ENCODE measurements at places on chromosomes 6 and 20.

GRCh38 chr6:133242637-133243585, 1.8 kb downstream of the EYA4 start:
- DNase-seq, result no peak

DNA sequence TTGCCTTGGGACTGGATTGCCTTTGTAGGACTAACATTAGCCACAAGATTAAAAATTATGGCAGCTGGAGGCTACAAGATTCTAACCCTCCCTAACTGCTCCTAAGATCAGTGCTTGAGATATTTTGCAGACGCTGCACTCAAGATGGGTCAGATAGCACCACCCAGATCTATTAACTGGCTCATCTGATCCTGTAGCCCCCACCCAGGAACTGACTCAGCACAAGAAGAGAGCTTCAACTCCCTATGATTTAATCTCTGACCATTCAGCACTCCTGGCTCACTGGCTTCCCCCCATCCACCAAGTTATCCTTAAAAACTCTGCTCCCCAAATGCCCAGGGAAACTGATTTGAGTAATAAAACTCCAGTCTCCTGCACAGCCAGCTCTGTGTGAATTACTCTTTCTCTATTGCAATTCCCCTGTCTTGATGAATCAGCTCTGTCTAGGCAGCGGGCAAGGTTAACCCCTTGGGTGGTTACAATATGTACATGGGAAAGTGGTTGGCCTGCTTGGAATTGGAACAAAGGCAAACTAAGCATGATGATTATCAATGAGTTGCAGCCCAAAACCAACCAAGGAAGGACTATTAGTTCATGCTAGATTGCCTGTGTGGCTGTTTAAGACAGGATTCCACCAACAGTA, 111.3 kb downstream of the OR2B2 start:
- no peak for DNase-seq

DNA sequence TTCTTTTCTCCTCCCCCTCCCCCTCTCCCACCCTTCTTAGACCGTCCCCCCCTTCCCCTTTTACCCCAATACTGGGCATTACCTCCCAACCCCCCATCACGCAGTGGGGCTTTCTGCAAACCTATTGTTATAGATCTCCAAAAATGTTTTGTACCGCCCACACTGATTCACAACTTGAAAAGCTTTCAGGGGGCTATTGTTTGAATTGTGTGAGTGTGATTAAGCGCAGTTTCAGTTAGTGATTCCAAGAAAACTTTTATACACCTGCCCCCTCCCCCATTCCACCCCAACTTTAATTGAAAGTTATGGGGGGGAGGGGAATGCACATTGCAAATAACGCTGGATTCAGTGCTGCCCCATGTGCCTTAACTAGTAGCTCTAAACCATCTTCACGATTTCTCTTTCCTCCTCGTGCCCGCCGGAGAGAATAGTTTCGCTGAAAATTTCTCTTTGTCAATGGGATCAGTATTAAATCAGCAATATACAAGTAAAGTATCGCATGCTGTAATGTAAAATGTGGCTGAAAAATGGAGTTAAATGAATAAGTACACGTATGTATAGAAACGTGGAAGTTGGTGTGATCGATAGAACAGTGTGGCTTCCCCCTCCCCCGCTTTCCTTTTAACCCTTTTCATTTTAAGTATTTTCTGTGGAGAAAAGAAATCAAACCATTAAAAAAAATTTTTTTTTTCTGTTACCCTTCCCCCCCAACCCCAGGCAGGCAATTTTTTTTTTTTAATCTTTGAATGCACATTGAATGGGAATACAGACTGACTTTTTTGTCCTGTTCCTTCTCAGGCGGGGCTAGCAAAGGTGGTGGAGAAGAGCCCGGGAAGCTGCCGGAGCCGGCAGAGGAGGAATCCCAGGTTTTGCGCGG, 632 bp downstream of the LIN28B start:
- DNase-seq, result no peak

DNA sequence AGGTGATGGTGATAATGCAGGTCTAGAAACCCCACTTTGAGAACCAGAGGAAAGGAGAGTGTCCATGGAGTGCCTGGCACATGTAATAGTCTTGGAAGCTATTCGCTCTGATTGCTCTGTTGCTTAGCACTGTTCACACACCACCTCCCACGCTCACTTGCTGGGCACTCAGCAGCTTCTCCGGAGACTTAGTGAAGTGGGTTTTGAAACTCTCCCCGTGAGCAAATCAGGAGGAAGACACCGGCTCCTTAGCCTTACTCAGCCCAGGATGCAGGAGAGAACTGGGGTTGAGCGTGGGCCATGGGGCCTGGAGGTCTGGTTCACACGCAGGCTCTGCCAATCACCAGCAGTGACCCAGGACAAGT, 22.2 kb downstream of the BMP7 start:
- DNase-seq, result no peak

GRCh38 chr20:50126662-50127061, 13.7 kb upstream of the UBE2V1 start:
- no peak for DNase-seq

DNA sequence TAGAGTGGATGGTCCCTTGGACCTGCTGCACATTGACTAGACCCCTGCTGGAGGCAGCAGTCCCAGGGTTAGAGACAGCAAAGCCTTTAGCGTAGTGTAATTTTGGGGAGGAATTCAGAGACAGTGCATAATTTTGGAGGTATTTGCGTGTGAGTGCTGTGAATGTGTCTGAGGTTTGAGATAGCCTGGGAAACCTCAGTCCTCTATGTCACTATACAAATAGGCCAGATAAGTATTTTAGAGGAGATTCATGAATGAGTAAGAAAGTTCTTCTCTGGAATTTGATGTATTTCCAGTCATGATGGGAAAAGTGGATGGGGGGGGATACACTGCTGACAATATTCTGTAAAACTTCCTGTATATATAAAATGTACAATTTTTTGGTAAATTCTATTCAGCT, 25.8 kb upstream of the MTRF1L start:
- DNase-seq, result no peak

- no peak for DNase-seq
Observed at GRCh38 chr6:30847421-30847970, 36.8 kb upstream of the DDR1 start.

DNA sequence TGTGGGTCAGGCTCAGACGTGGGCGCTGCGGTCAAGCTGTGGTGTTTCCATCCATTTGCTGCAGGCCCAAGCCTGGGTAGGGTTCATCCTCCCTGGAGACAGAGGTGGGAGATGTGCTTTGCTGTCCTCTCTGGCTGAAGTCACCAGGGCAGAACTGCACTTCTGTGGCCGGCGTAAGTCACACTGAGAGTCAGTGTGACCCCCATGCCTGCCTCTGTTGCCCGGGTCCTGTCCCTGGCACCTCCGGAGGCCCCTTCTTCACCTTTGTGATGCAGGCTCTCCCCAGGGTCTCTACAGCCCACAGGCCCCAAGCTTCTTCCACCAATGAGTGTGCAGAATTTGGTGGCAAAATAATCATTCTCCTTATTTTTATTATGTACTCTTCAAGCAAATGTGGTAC, 53.8 kb upstream of the DACT2 start:
- DNase-seq, result no peak

- peak; percentile 29 for DNase-seq
Observed at GRCh38 chr6:26660000-26660361, 435 bp upstream of the ZNF322 start.

GRCh38 chr6:43956478-43956877, 170.8 kb downstream of the MRPL14 start:
- DNase-seq, result no peak

DNA sequence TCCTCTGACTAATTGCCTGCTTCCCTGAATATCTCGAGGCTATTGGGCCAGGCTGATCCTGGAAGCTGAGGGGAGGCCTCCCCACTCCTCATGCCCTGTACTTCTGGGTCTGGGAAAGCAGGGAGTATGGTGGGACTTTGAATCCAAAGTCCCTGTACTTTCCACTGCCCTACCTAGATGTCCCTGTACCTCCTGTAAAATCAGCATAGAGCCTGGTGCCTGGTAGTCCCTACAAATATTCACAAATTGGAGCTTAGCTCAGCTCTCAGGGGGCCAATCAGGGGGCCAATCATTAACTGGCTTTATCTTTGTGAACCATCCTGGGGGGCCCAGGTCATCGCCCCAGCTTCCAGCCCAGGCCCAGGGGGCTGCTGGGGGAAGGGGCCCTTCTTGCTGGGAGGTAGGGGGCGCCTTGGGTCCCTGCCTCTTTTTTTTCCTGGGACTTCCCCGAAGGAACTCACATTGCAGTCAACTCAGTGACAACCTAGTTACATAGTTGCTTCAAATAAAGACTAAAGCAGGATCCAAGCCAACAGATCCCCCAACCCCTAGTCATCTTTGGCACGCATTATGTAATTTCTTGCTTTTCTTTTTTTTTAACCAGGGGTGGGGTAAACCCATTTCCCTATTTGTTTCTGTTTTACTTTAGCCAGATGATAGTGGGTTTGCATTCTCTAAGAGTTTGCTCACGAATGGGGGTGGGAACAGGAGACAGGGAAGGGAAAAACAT, 6.9 kb upstream of the VEGFA start:
- no peak for DNase-seq

GRCh38 chr20:8425802-8426201, 293.7 kb downstream of the PLCB1 start:
- no peak for DNase-seq

DNA sequence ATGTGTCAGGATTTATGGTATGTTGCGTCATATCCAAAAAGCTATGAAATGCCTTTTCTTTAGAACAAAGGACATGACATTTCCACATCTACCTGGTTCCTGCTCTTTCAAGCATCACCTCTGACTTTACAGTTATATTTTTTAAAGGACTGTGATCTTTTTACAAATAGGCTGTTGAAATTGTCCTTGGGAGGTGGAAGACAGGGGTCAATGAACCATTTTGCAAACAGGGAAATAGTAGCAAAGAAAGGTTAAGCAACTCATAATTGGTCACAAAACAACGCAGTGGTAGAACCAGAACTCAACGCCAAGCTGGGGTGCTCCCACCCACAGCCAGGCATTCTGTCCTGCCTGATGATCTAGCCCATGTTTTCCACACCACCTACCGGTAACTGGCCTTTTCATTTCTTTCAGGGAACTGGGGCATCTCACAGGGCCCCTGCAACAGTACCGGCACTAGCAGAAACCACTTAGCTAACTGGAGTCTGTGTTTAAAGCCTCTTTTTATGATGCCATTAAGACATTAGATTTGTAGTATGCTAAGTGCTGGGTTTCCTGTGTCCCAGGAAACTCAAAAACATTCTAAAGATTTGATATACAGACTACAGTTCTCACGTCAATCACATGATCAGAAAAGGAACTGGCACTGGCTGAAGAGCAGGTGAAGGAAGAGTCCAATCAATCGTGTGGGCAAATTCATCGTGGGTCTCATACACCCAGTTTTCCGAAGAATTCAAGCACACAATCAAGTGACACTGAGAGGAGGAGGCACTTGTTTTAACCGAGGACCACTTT, 13.9 kb downstream of the ZNF217 start:
- peak; percentile 24 for DNase-seq

GRCh38 chr6:158242071-158242606, 70.1 kb upstream of the TULP4 start:
- no peak for DNase-seq

GRCh38 chr6:160137130-160137988, 15.7 kb downstream of the SLC22A1 start:
- DNase-seq, result no peak

DNA sequence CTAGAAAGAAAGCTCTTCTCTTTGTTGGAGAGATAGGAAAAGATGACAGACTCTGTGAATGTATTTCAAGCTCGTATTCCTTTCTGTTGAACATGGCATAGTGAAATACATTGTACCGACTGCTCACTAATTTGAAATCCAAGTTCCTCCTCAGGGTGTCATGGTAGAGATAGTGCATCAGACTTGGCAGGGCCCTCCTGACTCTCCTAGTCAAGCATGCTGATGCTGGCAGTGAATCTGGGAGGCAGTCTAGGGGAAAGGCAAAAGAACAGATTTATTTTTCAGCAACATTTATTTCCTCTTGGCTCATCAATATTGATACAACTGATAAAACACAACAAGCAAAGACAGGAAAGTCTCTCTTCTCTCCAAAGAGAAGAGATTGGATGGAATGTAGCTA, 356.3 kb upstream of the IRAK1BP1 start:
- DNase-seq, result no peak

- no peak for DNase-seq
Observed at GRCh38 chr20:30922129-30922528, 335.3 kb upstream of the DEFB115 start.

GRCh38 chr20:34024723-34025351, 31.1 kb downstream of the RALY start:
- no peak for DNase-seq

DNA sequence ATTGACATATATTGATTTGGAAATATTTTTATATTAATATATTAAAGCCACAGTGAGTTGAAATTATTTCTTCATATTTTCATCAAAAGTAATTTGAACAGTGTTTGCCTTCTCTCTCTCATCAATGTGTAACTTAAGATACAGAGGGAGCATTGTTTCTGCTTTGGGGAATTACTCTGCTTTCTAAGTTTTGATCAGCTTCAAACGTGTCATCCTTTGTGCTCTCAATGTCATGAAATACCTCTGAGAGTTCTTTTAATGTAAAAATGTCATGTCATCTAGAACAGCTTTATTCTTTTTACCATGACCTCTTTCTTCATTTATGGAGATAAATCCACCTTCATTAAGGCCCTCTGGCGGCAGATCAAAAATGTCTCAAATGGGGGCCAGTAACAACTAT, 259.4 kb upstream of the STXBP5 start:
- no peak for DNase-seq

DNA sequence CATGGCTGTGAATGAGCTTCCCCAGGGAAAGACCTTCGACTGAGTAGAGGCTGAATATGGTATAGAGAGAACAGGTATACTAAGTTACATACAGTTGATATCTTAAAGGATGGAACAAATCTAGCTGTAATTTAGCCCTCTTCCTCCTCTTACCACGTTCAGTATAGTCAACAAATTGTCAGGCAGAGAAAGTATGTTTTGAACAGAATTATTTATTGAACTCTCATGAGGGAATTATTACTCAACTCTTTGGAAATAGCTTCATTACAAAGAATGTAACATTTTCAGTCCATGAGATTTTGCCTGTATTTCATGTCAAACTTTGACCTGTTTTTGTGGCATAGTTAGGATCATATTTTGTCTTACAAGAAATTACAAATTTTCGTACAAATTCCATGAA, 63.0 kb downstream of the SH3BGRL2 start:
- DNase-seq, result no peak

Measured in hematopoietic multipotent progenitor cell treated with erythropoietin and hydrocortisone succinate and interleukin-3 and kit ligand, for 15 days (in vitro differentiated cells).